SW 1271 (cell line): ENCODE measurements at places on chromosomes 7 and 10.
A peak's percentile ranks its signal among the peaks of the same experiment; 100 is the strongest.

GRCh38 chr10:50788951-50789945, 49.5 kb downstream of the ASAH2B start:
- peak; percentile 31 for DNase-seq

- no peak for DNase-seq
These were observed 3.5 kb upstream of the SCRN1 start for GRCh38 chr7:29993140-29993539.

DNA sequence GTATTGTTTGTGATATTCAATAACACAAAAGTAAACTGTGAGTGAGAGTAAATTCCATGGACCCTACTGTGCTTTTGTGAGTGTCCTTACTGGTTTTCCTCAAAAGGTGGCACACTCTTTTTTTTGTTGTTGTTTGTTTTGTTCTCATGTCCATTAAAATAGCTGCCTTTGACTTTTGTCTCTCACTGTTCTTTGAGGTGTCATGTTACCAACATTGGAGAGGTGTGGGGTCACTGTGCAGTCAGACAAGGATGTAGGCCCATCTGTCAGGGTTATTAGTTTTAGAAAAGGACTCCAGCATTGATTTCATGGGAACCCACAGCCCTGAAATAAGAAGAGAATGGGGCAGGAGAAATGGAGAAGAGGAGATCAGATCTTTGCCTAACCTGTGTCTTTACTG, 383.1 kb downstream of the SORCS3 start:
- no peak for DNase-seq

- no peak for DNase-seq
These were observed 121.3 kb downstream of the MBL2 start for GRCh38 chr10:52651293-52651692.

- DNase-seq, result no peak
These were observed 192.1 kb downstream of the CELF2 start for GRCh38 chr10:11209830-11210181.

- DNase-seq, result peak; percentile 12
These were observed 445 bp upstream of the ATRNL1 start for GRCh38 chr10:115092555-115093285.
